ENCODE measurements at places on chromosomes 6 and 20. TPM values are rescaled to one million over a fixed set of nuclear protein-coding genes. Genes with fewer than 3 reads are reported as not detected.

DNA sequence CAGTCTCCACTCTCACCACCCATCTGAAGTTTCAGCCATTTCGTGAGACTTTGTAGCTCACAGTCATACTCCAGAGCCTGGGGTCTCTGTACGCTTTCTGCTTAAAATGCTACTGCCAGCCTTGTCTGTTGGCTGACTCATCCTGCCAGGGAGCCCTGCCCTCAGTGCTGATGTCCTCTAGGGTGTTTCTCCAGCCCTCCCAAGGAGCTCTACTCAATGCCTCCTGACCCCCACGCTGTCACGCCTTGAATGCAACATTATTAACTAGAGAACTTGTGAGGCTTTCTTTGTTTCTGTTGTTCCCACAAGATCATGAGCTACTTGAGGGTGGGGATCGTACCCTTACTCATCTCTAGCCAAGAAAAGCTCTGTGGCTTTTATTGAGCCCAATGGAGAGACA lies 20.1 kb downstream of the KIF16B start:
- no peak for DNase-seq

DNA sequence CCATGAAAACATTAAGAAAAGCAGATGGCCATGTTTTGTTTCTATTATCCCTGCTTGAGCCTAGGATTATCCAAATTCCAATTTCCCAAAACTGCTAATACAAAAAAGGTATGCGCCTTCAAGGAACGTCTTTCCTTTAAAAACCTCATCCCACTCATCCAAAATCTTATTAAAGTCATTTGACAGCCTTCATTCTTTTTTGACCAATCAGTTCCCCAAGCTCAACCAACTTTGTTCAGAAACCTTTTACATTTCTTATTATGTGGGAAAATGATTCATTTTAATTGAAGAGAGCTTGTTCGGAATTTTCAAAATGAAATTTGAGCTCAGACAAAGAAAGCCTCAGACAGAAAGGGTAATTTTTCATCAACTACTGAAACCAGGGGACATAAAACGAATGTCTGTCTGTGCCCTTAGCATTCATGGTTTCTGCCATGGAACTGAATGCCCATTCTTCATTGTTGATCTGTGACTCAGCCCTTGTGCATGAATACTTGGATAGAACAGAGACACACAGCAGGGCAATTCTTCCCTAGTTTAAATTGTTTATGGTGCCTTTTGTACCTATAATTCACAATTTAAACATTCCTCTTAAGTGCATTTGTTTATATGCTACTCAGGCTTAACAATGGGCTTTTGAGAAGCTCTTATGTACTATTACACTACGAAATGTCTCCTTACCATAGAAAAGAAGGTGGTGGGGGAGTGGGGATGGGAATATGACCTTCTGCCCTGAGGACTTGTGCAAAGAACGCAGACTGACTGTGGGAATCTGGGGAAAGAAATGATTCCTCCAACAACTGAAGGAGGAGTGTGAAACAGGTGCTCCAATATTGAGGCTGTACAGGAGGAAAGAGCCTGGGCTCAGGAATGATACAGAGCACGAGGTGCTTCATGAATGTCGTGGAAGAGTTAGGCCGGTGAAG lies 49.8 kb upstream of the ERVFRD-1 start:
- no peak for DNase-seq

DUSP15 gene
- total RNA-seq: 0.78 TPM

GRCh38 chr6:12039540-12040459 lies 27.7 kb downstream of the HIVEP1 start:
- DNase-seq: no peak

GRCh38 chr6:2940010-2940850 lies 31.1 kb downstream of the SERPINB6 start:
- DNase-seq: no peak

TAAR6 gene
- total RNA-seq: not detected

SYNDIG1 gene
- total RNA-seq: 0.45 TPM

DNA sequence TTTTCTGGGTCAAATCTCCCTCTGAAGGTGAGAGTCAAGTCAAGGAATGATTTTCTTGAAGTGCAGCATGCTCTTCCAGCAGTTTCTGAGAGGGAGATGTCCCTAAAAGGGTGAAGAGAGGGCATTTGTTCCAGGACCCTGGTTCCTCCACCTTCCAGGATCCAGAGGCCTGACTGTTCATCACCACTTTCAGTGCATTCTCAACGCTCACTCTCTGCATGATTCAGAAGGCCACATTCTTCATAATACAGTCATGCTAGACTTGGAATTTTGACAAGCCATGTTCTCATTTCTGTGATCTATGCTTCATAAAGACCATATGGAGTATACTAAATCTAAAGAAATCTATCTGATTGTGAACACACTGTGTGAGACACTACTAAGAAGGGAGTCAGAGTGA lies 85.1 kb downstream of the PDE7B start:
- no peak for DNase-seq

DNA sequence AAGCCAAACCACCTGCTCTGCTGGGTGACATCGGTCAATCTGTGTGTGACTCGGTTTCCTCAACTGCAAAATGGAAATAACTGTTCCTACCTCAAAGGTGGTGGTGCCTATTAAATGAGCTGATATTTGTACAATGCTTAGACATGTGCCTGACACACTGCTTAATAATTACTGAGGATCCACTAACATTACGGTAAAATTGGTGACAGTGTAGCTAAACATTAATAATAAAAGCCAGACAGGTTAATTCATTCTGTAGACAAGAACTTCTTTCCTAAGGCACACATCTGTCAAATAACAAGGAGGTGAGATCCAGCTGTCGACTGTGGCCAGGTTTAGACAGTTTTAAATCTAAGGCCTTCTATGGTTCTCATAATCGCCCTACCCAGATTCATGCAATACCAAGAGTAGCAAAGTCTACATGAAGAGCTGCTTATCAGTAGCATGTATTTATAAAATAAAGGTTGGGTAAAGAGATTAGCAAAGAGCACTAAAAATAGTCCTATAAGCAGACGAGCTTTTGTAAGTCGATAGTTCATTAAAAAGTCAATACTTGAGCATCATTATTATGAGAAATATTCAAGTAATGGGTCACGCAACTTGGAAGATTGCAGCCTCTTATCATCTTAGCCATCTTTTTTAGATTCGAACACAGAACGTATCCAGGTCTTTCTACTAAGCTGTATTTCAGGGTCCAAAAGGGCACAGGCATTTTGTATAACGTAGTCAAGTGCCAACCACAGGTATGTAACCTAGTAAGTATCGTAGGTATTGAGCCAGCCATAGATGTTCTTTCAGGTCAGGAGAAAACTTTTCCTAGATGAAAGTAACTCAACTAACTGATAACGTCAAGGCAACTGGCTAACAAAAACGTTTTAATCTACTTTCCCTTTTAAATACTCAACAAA lies 3.2 kb downstream of the CNKSR3 start:
- no peak for DNase-seq

NHLRC1 gene
- total RNA-seq: 2.3 TPM

TULP1 gene
- total RNA-seq: not detected

- DNase-seq: no peak
Observed at GRCh38 chr6:75299801-75300530, 15.4 kb upstream of the TMEM30A start.

GRCh38 chr20:32775336-32775991 lies 13.3 kb downstream of the DNMT3B start:
- DNase-seq: no peak

GRCh38 chr6:140487586-140487985 lies 1113.1 kb upstream of the CITED2 start:
- no peak for DNase-seq

NCOA6 gene
- 40.0 TPM for total RNA-seq

RAB44 gene
- 0.42 TPM for total RNA-seq

CRISP2 gene
- not detected for total RNA-seq

GRCh38 chr6:31510007-31510406 lies 12.1 kb downstream of the MICB start:
- DNase-seq: no peak

CRISP3 gene
- total RNA-seq: not detected

DNA sequence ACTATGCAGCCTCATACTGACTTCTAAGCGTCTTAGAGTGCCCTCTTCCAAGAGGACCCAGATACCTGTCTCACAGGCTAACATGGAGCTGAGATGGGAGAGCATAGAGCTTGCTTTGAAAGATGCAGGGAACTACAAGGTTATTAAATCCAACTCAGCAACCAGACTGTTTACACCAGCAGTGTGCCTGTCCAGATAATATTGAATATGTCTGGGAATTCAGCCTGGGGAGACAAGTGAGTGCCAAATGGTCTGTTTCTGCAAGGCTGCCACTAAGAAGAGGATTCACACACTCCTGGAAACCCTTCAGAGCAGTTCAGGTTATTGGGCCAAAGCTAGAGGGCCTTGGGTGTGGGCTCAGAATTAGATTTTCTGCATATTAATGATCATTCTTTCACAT lies 547.8 kb downstream of the PTPRT start:
- DNase-seq: no peak

GRCh38 chr6:157770946-157771345 lies 52.1 kb upstream of the SNX9 start:
- no peak for DNase-seq

HSPA12B gene
- total RNA-seq: 2.3 TPM

DNA sequence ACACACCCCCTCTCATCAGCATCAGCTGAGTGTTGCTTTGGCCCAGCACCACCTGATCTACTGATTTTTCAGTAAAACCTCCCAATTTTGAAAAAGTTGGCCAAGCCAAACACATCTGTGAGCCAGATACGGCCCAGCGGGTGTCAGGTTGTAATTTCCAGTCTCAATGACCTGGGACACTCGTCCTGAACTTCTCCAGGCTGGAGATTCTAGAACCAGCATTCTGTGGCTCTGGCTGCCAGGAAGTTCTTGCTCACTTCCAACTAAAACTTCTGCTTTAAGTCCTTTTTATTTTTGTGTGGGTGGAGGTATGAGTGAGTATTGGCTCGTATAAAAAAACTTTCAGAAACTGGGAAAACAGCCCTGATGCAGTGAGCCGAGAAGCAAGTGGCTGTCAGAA lies 5.1 kb downstream of the KIAA1755 start:
- no peak for DNase-seq

ZNF184 gene
- 6.5 TPM for total RNA-seq

SLC26A8 gene
- 0.50 TPM for total RNA-seq

DNA sequence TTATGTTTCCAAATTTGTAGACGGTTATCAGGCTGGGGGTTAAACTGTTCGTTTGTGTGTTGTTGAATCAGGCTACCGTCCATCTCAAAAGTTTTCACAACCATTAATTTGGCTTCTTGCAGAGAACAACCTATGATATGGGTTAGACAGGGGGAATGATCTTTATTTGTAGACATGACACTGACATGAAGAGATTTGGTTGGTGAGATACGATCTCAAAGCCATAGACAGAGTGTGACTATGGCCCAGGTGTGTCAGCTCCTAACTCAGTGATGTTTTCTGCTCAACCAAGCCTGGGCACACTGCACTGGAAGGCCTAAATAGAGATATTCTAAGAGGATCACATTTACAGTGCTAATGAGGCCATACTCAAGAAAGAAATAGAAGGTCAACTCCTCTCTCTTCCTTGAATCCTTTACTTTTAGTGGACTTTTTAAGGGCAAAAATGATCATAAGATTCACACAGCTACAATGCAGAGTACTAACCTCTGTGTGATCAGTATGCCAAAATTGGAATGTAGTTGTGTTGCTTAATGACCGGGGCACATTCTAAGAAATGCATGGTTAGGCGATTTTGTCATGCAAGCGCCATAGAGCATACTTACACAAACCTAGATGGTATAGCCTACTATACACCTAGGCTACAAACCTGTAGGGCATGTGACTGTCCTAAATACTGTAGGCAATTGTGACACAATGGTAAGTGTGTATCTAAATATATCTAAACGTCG lies 17.6 kb upstream of the SNRNP48 start:
- no peak for DNase-seq

- no peak for DNase-seq
Observed at GRCh38 chr6:168516944-168517741, 76.2 kb downstream of the SMOC2 start.

- DNase-seq: no peak
Observed at GRCh38 chr6:148383658-148384368, 41.2 kb downstream of the SASH1 start.

DNA sequence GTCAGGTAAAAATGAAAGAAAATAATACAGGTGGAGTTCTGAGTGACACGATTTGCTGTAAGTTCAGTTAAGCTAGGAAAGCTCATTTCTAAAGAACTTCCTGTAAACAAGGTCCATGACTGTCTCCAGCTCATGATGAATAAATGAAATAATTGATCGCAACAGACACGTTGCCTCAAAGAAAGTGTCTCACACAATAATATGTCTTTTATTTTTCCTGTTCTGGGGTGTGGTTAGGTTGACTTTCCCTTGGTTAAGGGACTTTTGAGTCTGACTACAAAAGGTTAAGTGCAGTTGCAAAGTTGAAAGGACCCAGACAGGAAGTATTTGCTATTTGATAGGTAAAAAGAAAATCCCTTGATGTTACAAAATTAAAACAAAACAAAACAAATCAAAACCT lies 304.2 kb upstream of the PRDM1 start:
- DNase-seq: no peak

- peak; percentile 78 for DNase-seq
Observed at GRCh38 chr6:113819169-113819830, 37.8 kb upstream of the MARCKS start.

LY6G6F gene
- total RNA-seq: not detected

- no peak for DNase-seq
Observed at GRCh38 chr6:157244175-157244574, 79.1 kb downstream of the TMEM242 start.

DNA sequence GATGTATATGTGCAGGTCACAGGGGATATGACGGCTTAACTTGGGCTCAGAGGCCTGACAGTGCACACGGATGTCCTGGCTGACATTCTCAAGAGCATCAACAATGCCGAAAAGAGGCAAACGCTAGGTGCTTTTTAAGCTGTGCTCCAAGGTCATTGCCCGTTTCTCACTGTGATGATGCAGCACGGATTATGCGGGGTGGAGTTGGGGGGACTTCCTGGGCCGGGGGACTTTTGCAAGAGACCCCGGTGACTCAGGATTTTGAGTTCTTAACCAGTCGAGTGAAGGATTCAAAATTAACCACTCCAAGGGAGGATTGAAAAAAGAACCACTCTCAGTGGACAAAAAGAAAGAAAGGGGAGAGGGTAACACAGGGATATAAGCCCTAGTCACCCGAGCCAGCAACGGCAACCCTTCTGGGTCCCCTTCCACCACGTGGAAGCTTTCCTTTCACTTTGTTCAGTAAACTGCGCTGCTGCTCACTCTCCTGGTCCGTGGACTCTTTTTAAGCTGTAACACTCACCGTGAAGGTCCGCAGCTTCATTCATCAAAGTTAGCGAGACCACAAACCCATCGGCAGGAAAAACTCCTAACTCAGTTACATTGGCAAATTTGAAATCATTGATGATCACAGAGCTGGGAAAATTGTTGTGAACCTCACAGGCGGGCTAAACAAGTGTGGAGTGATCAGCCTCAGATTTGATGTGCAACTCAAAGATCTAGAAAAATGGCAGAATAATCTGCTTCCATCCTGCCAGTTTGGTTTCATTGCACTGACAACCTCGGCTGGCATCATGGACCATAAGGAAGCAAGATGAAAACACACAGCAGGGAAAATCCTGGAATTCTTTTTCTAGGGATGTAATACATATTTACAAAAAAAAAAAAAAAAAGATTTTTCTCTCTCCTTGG lies 199.3 kb downstream of the ARID1B start:
- no peak for DNase-seq

ZC3H12D gene
- total RNA-seq: 8.7 TPM

PPP1R11 gene
- total RNA-seq: 92.9 TPM

Measured in left colon (tissue), 2 donors.